ENCODE measurements at places on chromosomes 6 and 20.
A peak's percentile ranks its signal among the peaks of the same experiment; 100 is the strongest.

DNA sequence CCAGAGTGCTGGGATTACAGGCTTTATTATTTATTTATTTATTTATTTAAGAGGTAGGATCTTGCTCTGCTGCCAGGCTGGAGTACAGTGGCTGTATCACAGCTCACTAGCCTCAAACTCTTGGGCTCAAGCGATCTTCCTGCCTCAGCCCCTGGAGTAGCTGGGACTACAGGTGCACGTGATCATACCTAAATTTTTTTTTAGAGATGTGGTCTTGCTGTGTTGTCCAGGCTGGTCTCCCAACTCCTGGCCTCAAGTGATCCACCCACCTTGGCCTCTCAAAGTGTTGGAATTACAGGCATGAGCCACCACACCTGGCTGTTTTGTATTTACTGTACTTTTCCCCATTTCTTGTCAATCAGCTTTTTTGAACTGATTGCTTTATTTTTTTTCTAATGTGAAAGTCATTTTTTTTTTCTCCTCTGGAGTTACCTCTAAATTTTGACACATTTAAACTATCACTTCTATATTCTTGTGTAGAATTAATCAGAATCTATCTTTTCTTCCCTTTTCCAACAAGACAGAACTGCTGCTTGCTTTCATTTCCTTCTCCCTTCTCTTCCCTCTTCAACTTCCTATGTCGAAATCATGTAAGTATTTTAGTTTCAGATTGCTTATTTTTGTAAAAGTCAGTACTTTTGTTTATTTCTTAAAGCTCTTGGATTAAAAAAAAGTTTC is 12.0 kb downstream of the PANK2 start:
- H3K27me3 ChIP-seq, result no peaks in the 10 kb centered on the region
- H3K4me3 ChIP-seq, result peak overlapping the region; percentile 50
- peak overlapping the region; percentile 74 for H3K27ac ChIP-seq
- no peak for DNase-seq

DNA sequence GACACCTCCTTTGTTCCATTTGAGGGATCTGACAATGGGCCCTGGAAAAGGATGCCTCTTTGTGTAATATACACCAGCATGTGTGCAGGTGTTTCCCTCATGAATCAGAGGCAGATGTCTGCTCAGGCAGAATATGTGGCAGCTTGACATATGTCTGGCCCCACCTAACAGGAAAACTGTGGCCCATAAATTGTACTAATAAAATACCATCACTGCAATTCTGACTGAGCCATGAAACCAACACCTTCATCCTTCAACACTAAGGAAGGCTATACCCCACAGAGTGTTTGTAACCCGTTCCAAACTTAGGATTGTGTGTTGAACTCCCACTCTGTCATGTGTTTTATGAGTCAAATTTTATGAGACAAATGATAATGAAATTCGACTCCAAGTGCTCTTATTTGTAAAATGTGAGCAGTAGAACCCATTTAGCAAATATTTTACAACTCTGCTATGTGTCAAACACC is 22.7 kb downstream of the LAMA4 start:
- no peaks in the 10 kb centered on the region for H3K4me1 ChIP-seq
- DNase-seq, result no peak
- H3K27ac ChIP-seq, result no peak overlapping the region
- H3K27me3 ChIP-seq, result peaks cover 37% of the 10 kb centered on the region
- no peak overlapping the region for H3K4me3 ChIP-seq

DNA sequence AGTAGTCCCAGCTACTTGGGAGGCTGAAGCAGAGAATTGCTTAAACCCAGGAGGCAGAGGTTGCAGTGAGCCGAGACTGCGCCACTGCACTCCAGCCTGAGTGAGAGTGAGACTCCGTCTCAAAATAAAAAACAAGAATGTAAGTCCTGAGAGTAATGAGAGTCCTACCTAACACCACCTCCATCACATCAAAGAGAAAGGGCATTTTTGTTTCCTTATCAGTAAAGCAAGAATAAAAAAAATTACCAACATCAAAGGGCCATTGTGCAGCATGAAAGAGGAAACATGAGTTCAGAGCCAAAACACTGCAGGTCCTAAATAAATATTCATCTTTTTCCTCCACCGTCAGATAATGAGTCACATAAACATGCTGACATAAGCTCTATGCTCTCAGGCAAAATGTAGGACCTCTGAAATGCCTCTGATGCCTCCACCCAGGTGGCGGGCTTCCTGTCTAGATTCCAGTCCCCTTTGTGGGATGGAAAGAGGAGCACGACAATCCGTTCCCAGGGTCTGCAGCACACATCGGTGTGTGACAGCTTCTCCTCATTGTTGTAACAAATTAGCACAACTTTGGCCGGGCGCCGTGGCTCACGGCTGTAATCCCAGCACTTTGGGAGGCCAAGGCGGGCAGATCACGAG is 7.2 kb downstream of the ATP9A start:
- no peak overlapping the region for H3K27ac ChIP-seq
- H3K4me1 ChIP-seq, result no peaks in the 10 kb centered on the region
- DNase-seq, result no peak
- H3K4me3 ChIP-seq, result no peak overlapping the region
- peaks cover 3% of the 10 kb centered on the region for H3K36me3 ChIP-seq

DNA sequence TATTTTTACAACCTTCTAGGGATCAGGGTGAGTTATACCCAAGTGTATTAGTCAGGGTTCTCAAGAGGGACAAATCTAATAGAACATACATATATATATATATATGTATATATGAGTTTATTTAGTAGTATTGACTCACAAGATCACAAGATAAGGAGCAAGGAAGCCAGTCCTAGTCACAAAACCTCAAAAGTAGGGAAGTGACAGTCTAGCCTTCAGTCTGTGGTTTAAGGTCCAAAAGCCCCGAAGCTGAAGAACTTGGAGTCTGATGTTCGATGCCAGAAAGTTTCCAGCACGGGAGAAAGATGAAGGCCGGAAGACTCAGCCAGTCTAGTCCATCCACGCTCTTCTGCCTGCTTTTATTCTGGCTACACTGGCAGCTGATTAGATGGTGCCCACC is 632.7 kb upstream of the AGPAT4 start:
- H3K27ac ChIP-seq, result no peak overlapping the region
- DNase-seq, result no peak
- H3K27me3 ChIP-seq, result no peaks in the 10 kb centered on the region
- H3K36me3 ChIP-seq, result no peaks in the 10 kb centered on the region
- no peaks in the 10 kb centered on the region for H3K4me1 ChIP-seq

GRCh38 chr6:49142421-49143151 is 320.5 kb downstream of the MMUT start:
- no peak overlapping the region for H3K27ac ChIP-seq
- no peaks in the 10 kb centered on the region for H3K4me1 ChIP-seq
- H3K4me3 ChIP-seq, result no peak overlapping the region
- no peak for DNase-seq
- H3K27me3 ChIP-seq, result no peaks in the 10 kb centered on the region

DNA sequence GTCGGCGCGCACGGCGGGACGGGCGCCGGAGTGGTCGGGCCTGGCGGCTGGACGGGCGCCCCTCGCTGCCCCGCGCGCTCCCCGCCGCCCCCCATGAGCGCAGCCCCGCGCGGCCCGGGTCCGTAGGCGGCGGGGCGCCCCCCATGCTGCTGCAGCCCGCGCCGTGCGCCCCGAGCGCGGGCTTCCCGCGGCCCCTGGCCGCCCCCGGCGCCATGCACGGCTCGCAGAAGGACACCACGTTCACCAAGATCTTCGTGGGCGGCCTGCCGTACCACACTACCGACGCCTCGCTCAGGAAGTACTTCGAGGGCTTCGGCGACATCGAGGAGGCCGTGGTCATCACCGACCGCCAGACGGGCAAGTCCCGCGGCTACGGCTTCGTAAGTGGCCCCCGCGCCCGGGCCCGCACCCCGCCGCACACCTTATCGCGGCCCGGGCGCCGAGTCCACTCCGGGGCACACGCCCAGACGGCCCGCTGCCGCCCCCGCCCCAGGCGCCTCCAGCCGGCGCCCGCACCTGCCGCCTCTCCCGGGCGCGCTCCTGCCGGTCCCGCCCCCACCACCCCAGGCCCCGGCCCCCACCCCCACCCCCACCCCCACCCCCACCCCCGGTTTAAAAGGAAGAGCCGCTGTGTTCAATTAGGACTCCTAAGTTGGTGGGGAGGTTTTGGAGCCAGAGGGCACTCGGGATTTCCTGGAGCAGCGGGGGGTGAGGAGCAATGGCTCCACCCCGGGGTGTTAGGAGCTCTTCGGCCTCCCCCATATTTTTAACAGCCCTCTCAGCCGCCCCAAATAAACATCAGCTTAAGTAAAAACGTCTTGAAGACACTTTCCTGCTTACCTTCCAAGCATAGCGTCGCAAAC is 474 bp downstream of the RBM38 start:
- H3K27ac ChIP-seq, result peak overlapping the region; percentile 86
- H3K36me3 ChIP-seq, result peaks cover 60% of the 10 kb centered on the region
- peak overlapping the region; percentile 83 for H3K4me3 ChIP-seq
- peaks cover 40% of the 10 kb centered on the region for H3K4me1 ChIP-seq

DNA sequence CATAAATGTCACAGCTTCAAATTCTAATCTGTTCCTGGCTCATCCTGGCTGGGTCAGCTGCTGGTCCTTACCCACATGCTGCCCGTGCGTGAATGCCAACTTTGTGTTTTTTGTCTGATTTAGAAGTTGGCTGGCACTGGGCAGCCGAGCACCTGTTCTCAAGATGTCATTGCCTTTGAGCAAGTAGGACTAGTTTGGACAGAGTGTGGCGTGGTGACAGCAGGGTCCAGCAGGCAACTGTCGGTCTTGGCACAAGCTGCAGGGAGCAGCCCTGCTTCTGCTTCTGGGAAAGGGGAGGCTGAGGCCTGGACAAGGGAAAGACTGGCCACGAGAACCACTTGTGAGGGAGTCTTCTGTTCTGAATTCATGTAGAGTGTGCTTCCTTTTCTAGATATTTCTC is 26.4 kb upstream of the ADRM1 start:
- H3K4me1 ChIP-seq, result peaks cover 11% of the 10 kb centered on the region
- DNase-seq, result no peak
- no peak overlapping the region for H3K4me3 ChIP-seq

GRCh38 chr20:4470375-4470774 is 251.3 kb upstream of the PRND start:
- no peaks in the 10 kb centered on the region for H3K4me1 ChIP-seq
- H3K4me3 ChIP-seq, result no peak overlapping the region
- no peak for DNase-seq
- no peaks in the 10 kb centered on the region for H3K36me3 ChIP-seq

DNA sequence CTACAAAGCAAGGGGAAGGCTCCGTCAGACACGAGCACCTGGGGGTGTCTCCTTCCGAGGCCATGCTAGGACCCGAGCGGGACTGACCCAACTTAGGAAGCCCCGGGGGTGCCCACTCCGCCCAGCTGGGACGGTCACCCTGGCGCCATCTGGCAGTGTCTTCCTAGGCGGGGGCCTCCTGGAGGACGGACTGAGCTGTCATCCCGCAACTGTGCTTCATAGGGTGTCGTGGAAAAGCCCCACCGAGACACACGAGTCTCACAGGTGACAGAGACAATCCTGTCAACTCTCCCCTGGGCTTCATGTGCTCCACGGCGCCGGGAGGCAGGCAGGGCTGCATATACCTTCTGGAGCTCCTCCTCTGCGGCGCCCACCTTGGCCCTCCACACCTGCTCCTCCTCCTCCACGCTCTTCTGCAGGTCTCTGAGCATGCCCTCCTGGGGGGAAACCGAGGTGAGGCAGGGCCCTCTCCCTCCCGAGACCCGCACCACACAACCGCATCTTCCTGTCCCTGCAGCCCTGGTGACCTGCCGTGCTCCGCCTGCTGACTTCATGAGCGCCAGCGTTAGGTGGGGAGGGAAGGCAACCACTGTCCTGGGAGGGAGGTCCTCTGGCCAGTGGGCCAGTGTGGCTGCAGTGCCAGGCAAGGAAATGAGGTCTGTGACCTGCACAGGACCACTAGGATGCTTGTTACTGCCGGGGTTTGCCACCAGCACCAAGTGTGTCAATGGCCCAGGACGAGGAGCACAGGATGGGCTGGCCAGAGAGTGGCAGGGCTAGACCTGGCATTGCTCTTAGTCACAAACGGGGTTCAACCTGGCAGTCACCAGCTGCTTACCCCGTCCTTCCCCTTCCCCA is 50.7 kb downstream of the DSTN start:
- no peak overlapping the region for H3K27ac ChIP-seq
- peaks cover 10% of the 10 kb centered on the region for H3K36me3 ChIP-seq
- H3K27me3 ChIP-seq, result no peaks in the 10 kb centered on the region

GRCh38 chr20:17460119-17460518 is 71.1 kb downstream of the BFSP1 start:
- H3K36me3 ChIP-seq, result no peaks in the 10 kb centered on the region
- H3K27ac ChIP-seq, result peak overlapping the region; percentile 81
- peaks cover 30% of the 10 kb centered on the region for H3K27me3 ChIP-seq
- peaks cover 7% of the 10 kb centered on the region for H3K4me1 ChIP-seq

- no peak overlapping the region for H3K4me3 ChIP-seq
- H3K36me3 ChIP-seq, result no peaks in the 10 kb centered on the region
- no peaks in the 10 kb centered on the region for H3K4me1 ChIP-seq
- no peak for DNase-seq
Observed at GRCh38 chr20:33276303-33277113, 6.5 kb upstream of the BPIFB1 start.

DNA sequence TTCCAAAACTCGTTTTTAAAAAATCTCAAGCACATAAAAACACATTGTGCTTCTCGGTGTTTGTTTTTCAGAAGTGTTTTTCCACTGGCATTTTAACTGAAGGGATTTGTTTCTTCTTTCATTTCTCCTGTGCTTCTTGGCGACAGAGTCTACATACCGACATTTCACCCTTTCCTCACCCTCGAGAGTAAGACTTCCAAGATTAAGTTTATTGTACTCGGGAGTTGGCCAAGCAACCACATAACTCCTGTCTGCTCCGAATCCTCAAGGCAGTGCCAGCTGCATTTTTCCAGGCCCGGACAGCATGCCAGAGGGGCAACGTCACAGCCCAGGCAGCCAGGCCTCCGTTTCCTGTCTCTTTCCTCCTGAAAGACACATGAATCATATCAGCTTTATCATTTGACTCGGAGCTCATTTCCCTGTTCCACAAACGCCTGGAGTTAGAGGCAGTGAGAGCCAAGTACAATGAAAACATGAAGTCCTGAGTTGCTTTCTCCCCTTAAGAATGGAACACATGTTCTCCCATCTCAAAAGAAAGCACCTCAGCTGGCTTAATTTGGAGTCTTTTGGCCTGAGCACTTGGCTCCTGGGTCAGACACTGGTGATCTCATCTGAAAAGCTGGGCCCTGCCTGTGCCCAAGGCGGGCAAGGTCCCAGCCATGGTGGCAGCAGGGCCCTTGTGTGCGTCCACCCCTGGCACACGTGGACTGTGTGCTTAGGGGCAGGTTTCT is 23.2 kb upstream of the FAM50B start:
- H3K27ac ChIP-seq, result no peak overlapping the region
- no peak for DNase-seq
- H3K36me3 ChIP-seq, result peaks cover 1% of the 10 kb centered on the region
- peaks cover 19% of the 10 kb centered on the region for H3K27me3 ChIP-seq
- no peak overlapping the region for H3K4me3 ChIP-seq
